ENCODE measurements at places on chromosomes 6 and 20.

DNA sequence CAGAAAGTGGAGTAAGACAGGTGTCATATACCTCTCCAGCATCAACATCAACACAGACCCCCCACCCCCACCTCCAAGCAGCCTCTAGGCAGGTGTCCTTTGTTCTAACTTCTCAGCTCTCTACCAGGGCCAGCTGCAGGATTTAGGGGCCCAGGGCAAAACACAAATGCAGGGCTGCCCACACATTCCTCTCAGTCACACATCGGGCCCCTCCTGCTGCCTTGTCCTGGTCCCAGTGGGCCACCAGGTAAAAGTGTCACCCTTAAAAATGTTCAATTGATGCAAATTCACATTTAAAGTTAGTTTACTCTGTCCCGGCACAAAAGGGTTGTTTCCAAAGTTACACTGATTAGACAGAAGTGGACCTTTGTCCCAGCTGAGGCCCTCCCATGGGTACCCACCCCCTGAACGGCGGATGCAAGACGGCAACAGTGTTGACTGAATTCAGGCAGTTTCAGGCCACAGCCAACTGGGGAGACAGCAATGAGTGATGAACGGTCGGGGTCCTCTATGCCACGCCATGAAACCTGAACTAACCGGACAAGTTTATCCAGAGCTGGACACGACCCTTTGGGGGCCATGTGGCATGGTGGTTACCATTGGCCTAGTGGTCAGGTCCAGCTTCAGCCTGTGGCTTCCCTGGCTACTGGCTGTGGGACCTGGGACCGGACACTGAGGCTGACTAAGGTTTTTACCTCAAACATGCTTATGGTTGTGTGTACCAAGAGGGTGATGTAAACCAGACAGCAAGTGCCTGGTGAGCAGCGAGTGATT lies 52.2 kb upstream of the UNC93A start:
- DNase-seq, result no peak

- no peak for DNase-seq
Observed at GRCh38 chr6:118080547-118080946, 173.5 kb downstream of the SLC35F1 start.

DNA sequence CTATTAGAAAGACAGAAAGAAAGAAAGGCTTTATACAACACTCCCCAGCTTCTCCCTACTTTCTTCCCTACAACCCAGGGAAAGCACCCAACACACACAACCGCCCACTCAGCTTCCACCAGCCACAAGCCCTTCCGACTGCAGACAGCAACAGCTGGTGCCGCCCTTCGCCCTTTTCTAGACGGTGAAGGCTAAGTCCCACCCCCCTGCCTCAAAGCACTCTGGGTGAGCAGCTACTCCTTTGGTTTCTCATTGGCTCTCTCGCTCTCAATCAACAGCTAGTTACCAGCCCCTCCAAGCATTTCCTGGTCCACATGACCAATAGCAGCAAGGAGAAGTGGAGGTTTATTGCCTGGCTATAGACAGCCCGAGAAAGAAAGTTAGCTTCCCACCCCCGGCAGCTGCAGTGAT lies 230.1 kb upstream of the MOCS1 start:
- no peak for DNase-seq

DNA sequence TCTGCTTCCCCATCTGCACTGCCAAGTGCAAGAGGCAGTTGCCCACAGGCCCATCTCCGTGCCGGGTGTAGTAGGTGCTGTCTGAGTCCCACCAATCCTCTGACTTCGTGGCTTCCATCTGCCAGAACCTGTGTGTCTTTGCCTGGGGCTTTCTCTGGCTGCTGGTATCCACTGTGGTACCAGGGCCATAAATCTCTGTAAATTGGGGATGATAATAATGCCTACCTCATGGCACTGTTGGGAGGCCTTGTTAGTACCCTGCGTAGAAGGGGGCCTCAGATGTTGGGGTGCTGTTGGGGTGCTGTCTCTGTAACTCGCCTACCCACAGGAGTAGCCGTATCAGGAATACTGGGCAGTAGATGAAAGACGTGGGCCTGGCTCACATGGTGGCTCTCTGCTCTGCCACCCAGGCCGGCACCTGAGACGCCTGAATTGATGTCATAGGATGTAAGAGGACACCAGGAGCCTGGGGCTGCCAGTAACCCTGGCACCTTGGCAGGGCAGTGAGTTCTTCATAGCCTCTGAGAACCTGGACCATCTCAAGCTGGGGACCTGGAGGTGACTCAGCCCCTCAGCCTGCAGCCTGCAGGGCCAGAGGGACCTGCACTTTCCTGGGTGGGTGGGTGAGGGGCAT lies 94.1 kb upstream of the RNF24 start:
- DNase-seq, result no peak

DNA sequence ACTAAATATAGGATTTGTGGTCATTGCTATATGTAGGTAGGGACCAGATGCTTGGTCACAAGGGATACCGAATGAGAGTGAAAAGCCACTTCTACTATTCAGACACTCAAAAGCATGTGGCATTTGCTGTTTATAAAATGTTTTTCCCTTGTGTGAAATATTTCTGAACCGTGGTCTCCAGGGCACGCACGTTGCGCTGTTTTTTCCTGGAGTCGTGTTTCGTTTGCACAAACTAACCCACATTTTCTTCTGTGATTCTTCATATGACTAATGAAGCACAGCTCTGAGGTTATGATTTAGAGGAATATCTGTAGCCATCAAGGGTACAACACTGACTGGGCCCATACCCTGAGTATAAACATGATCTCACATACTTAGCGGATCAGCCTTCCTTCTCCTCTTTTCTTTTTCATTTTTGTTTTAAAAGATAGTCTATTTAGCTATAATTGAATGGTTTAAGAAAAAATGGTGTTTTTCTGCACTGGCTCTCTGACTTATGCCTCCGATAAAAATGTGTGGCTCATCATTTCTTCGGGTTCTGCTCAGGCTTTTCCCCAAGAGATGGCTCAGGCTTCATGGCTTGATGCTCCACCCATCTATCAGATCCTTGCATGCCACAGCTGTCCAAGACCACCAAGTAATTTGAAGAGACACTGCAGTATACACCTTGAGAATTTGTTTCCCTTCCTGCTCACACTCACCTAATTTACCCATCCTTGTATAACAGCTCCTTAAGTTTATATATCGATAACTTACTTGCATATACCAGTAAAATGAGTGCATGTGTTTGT lies 59.9 kb upstream of the HBS1L start:
- DNase-seq, result peak; percentile 95

- DNase-seq, result no peak
Observed at GRCh38 chr6:1837826-1838225, 228.1 kb downstream of the FOXC1 start.

DNA sequence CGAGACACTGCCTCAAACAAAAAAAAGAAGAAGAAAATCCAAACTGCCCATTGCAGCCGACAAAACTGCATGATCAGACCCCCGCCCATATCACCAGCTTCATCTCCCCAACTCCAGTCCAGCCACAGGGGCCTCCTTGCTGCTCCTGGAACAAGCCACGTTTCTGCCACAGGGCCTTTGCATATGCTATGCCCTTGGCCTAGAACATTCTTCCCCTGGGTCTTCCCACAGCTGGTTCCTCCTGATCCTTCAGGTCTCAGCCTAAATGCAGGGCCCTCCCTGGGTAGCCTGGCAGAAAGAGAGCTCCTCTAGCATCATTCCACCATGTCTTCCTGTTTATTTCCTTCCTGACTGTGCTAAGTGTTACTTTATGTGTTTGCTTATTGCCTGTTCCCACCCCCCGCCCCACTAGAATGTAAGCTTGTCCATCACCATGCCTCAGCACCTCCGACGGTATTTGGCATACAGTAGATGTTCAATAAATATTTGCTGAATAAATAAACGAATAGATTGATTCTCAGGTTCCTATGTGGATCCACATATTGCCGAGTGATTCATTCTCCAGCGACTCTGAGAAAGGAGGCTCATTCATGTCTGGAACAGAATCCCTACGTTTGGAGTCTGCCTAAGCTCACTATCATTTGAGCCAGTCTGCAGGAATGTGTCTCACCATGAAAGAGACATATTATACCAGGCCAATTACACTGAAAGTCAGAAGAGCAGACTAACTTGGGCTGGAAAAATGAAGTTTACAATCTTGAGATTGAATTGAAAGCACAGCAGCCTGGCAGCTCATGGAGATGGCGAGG lies 56.1 kb downstream of the NFATC2 start:
- no peak for DNase-seq

GRCh38 chr20:51212816-51213215 lies 189.9 kb upstream of the KCNG1 start:
- DNase-seq, result no peak

DNA sequence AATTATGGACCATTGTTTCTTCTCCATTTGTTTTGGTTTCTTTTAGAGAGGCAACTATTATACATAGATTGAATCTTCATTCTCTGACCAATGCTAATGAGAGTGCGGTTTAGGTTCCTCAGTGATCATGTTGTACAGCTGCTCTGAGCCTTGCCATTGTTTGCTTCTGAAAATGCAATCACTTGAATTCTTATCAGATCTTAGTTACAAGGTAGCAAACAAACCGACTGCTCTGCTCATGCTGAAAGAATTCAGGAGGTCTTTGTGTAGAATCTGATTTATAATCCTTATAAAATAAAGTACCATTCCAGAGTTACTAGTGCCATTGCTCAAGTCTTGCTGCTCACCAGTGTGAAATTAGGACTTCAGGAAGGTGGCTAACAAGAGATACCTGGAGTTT lies 569.1 kb upstream of the ID4 start:
- no peak for DNase-seq

- peak; percentile 57 for DNase-seq
Observed at GRCh38 chr6:142907544-142907943, 37.4 kb downstream of the HIVEP2 start.

DNA sequence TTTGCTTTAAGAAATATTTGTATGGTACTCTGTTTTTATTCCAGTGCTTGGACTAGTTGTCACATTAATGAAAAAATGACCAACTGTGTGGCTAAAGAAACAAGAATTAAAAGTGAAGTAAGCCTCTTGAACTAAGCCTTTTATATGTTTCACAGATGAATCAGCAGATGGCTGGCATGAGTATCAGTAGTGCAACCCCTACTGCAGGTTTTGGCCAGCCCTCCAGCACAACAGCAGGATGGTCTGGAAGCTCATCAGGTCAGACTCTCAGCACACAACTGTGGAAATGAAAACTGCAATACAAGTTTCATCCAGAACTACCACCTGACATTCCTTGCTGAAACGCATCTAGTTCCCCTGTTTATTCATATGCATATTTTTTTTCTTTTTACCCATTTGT lies 96.8 kb downstream of the B3GAT2 start:
- no peak for DNase-seq

DNA sequence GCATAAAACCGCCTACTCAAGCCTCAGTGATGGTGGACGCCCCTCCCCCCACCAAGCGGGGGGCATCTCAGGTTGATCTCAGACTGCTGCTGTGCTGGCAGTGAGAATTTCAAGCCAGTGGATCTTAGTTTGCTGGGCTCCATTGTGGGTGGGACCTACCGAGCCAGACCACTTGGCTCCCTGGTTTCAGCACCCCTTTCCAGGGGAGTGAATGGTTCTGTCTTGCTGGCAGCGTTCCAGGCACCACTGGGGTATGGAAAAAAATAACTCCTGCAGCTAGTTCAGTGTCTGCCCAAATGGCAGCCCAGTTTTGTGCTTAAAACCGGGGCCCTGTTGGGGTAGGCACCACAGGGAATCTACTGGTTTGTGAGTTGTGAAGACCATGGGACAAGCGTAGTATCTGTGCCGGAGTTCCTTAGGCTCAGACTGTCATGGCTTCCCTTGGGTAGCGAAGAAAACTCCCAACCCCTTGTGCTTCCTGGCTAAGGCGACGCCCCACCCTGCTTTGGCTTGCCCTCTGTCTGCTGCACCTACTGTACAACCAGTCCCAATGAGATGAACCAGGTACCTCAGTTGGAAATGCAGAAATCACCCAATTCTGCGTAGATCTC lies 1334.5 kb upstream of the ADGRB3 start:
- DNase-seq, result no peak

DNA sequence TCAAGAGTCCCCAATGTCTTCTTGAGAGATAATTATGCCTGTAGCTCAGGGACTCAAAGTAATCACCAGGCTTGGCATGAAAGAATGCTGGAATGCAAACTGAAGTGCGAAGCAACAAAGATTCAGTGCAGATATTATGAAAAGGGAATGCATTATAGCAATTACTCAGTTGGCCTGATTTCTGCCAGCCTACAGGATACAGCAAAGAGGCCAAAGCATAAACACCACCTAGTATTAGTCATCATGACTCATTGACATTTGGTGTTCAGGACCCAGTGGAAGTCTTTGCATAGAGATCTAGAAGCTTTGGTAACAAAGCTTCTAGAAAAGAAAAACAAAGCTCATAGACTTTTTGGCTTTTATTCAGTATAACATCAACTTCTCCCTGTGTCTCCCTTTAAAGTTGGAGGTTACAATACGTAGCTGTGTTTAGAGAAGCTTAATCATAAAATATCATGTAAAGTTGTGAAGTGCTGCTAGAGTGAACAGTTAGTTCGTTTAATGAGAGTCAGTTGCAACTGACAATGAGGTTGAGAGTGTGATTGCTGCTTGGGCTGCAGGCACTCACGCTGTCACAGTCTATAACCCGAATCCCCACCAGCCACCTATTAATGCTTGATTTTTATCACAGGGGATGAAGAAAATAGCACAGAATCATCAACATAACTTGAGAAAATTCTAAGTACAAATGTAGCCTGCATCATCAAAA lies 932.7 kb downstream of the TFAP2A start:
- DNase-seq, result peak; percentile 23

DNA sequence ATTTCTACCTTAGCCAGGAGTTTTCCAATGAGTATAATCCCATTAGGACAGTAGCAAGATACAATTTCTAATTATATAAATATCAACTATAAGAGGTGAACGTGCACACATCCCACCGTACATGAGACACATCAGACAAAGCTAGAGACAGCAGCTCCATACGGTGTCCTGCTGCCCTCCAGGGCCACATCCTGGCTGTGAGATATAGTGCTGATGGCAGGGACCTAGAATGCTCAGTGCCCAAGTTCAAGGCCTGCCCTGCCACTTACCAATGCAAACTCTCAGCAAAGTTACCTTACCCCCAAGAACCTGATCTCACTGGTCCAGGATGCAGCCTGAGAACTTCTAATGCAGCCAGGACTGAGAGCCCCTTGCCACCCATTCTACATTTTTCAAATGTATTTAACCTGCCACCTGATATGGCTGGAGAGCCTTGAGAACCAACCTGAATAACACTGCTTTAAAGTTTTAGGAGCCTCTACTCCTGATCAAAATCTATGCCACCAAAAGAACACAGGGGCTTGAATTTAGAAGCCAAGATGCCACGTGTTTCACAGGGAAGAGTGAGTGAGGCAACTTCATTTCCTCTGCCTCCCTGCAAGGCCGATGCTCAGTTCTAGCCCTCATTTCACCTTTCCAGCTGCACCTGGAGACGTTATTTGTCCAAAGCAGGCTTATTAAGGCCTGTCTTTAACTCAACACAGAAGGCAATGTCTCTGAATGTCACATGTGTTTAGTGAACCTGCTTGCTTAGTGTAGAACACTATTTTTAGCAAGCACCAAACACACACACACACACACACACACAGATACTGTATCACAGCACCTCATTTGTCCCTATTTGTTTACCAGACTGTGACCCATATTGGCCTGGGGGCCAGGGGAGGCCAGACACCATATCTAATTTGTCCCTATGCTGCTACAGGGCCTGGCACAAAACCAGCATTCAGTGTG lies 6.1 kb downstream of the NFATC2 start:
- no peak for DNase-seq

GRCh38 chr20:35225319-35226125 lies 968 bp upstream of the MMP24 start:
- DNase-seq, result no peak

GRCh38 chr6:169161572-169162167 lies 92.0 kb downstream of the THBS2 start:
- DNase-seq, result no peak

Data from activated CD4-positive, alpha-beta T cell treated with anti-CD3 and anti-CD28 coated beads, Interleukin-10, Interleukin-2, amounts not matched to agents 100 ng/mL and 50 ng/mL, durations not matched to agents 16 hours and 8 hours (primary cell).